AG20443 (cell line): ENCODE measurements at places on chromosomes 13 and 19.
A peak's percentile ranks its signal among the peaks of the same experiment; 100 is the strongest.

DNA sequence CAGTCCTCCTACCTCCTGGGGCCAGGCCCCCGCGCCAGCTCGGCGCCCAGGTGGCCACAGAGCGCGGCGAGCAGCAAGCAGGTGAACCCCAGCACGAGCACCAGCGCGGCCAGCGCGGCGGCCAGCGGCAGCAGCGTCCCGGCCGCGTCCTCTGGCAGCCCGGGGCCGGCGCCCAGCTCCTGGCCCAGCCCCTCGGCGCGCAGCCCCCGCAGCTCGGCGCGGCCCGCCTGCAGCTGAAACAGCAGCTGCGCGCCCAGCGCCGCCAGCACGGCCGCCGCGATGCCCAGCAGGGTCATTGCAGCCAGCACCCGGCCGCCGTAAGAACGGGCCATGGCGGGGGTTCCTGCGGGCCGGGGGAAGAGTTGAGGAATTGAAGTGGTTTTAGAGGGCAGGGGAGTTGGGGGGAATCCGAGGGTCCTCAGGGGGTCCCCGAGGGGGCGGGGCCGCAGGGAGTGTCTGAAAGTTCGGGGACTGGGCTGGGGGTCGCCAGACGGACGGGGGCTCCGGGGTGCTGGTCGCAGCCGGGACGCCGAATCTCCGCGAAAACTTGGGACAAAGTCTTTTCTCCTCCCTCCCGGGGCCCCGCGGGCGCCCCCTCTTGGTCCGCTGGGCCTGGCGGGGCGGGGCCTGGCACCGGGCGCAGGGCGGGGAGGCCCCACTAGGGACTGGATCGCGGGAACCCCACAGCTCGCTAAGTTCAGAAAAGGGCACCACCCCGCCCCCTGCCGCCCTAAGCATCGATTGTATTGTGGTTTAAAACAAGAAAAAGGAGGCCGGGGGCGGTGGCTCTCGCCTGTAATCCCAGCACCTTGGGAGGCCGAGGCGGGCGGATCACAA, at the start of gene TMEM221:
Gene TMEM221, minus strand, starts transcription at position 538 of the 837 bp plus-strand sequence. Its CDS starts 206 bp downstream, at position 332.
- DNase-seq = peak; percentile 84

GRCh38 chr19:34263745-34264237, 9.4 kb downstream of the GARRE1 start:
- no peak for DNase-seq

DNA sequence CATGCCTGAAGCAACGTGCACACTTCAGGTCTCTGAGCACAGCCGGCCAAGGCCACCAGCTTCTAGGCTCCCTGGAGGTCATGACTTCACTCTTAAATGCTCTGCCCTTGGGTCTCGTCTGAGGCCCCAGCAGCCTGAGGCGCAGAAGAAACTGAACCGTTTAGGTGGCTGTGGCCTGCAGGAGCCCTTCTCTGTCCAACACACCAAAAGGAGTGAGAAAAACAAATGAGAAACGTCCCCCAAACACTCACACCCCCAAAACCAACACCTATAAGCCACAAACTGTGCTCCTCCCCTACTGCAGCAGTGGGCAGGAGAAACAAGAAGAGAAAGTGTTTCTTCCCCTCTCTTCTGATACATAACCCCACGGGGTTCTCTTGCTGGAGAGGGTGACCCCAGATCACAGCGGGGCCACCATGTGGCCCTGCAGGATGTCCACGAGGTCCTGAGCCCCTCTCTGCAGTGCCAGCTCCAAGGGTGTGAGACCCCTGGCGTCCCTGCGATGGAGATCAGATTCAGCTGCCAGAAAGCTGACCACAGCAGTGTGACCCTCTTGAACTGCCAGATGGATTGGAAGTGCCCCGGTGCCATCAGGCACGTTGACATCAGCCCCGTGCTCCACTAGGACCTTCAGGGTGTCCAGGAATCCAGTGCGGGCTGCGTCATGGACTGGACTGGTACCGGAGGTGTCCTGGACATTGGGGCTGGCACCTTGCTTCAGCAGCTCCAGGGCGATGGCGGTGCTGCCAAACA, 1.0 kb upstream of the KRI1 start:
- DNase-seq = no peak

GRCh38 chr13:92769046-92769445, 457.6 kb upstream of the GPC6 start:
- DNase-seq = no peak

DNA sequence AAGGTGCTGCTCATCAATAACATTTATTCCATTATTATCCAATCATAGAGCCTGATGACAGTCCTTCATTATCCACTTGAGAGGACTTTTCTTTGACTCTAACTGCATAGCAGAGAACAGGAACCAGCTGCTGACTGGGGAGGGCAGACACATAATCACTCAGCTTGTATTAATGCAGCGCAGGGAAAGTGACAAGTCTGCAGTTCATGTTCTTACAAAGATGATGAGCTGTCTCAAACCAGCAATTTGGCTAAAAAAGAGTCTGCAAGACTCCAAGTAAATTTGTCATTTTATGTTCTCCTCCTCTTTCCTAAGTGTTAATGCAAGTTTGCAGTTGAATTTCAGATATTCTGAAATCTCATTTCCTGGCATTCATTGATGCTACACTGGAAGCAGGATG, 40.0 kb upstream of the CBY2 start:
- no peak for DNase-seq

DNA sequence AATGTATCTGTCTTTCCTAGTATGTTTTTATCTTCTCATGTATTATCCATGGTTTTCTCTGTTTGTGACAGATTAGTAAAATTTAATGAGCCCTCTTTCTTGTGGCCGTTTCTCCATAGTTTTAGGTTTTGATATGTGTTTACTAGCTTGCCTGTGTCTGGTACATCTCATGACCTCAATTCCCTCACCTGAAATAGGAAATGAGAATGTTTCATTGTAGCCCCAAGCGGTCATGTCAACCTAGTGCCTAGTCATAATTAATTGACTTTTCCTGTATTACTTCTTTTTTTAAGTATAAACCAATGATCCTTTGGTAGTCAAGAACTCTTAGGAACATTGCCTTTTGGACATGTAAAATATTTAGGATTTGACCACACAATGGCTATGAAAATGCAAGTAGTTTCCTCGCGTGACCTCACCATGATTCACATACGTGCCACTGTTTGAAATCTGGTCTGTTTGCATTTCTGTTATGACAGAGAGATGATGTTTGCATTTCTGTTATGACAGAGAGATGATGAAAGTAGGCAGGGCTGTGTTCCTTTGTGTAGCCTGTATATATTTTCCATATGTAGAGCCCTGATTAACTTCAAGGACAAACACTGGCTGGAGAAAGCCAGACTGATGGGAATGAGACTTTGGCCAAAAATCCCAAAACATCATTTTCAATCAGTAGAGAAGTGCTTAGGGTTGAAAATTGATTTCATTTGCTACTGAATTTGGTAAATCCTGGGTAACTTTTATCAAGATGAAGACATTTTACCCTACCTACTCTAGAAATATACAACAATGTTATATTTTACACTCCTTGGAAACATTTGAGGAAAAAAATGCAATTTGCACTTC, 104.8 kb downstream of the TNFRSF19 start:
- DNase-seq = no peak

DNA sequence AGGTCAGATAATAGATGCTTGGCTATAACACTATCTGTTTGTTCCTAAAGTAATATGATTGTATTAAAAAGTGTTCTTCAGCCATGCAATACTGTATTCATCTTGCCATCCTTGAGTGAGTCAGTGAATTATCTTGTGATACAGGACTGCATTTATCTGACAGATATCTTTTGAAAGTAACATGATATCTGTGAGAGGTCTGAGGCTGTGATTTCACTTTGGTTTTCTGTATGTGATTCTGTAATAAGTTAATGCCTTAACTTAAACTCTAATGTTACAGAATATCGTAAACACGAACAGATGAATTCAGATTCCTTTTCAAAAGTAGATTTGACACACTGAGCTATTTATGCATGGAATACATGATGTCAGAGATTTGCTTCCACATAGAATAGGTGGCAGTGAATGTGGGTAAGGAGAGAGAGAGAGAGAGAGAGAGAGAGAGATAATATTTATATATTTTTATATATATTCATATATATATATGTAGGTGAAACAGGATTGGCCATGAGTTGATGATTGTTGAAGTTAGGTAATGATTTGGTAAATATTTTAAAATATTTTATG, 97.9 kb upstream of the RNF113B start:
- DNase-seq = no peak

DNA sequence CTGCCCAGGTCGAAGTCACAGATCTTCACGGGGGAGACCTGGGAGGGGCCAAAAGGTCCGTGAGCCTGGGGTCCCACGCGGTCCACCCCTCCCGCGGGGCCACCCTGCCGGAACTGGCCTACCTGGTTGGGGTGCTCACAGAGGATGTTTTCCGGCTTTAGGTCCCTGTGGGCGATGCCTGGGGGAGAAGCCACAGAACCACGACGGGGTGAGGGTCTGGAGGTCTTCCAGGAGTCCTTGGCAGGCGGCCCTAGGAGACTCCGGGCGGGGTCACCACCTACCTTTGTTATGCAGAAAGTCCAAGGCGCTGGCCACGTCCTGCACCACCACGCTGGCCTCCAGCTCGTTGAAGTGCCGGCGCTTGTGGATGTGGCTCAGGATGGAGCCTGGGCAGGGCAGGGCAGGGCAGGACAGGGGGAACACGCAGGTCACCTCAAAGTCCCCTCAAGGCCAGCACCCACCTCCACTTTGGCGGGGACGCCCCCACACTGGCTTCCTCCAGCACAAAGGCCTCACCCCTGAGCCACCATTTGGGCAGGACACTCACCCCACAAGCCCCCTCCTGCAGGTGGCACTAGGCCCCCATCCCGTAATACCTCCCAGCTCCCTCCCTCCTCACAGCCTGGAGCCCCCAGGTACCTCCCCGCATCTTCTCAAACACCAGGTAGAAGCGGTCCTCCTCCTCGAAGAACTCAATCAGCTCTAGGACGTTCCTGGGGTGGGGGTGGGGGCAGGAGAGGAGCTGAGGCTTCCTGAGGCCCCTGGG, 8.4 kb downstream of the MKNK2 start:
- DNase-seq = no peak

DNA sequence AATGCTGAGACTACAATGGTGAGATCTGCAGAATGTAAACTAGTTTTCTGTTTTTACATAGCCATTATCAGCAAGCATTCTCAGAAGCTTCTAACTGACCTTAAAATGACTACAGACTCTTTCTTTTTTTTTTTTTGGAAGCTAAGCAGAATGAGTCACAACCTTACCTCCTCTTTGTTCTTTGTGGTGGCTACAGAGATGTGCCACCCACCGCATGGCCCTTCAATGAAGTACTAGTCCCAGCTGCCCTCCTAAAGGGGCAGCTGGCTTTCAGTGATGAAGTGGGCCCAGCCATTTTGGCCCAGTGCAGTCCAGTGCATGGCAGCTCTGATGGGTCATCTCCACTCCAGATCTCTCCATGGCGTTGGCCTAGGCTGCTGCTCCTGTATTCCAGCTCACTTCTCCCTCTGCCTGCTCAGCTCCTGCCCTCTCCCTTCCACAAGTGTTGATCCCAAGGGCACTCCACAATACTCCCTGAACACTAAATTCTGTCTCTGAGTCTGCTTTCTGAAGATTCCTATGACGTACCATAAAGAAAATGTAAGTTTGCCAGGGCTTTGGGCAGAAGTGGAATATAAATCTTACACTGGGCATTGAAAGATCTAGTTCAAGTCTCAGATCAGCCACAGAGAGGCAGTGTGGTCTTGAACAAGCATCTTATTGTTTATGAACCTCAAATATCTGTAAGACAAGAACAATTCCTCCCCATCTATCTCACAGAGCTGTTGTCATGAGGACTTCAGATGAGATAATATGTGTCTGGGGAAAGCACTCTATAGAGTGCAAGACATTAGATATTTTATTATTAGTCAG, 85.6 kb downstream of the RXFP2 start:
- peak; percentile 36 for DNase-seq

DNA sequence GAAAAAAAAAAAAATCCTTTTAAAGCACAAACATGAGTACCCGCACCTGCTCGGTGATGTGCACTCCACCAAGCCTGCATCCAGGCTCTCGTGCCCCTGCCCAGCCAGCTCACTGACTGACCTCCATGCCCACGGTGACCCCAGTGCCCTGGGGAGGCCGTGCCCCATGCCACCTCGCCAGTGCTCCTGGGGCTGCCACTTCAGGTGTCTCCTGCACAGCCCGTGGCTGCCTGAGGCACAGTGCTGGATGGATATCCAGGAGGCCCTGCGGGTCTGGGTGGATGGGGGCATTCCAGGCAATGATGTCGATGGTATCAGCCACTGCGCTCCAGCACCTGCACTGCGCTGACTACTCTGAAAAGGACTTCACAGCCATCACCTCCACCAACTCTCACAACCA, 9.0 kb downstream of the PPP6R1 start:
- no peak for DNase-seq

- DNase-seq = no peak
Observed at GRCh38 chr19:16175954-16176353, 2.6 kb upstream of the CIB3 start.

DNA sequence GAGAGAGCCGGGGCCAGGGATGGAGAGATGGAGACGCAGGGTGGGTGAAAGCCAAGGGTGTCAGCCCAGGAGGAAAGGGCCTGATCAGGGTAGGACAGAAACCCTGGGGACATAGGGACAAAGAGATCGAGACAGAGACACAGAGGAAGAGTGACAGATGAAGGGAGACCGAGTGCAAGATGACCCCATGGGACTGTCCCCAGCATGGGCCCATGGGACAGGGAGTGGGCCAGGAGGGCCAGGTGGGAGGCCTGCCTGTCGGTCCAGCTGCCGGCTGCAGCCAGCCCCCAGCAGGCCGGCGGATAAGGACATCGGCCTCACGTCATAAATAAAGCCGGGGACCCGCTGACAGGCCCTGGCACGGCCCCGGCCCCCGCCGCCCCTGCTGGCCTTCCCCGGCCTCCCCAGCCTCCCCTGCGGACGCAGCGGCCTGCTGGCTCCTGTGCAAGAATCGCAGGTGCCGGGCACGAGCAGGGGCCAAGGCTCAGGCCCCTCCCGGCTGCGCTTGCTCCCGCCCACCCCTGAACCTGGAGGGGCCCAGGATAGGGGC, 6.3 kb downstream of the REX1BD start:
- DNase-seq = no peak

GRCh38 chr13:42880056-42880605, 98.7 kb downstream of the FAM216B start:
- DNase-seq = no peak

- DNase-seq = no peak
Observed at GRCh38 chr19:50534478-50534877, 20.8 kb upstream of the ASPDH start.

GRCh38 chr19:56310462-56310861, 4.2 kb downstream of the ZSCAN5A start:
- DNase-seq = no peak

GRCh38 chr19:33689868-33690267, 68.1 kb downstream of the CHST8 start:
- DNase-seq = no peak

- peak; percentile 65 for DNase-seq
Observed at GRCh38 chr13:48892053-48892687, 83.5 kb upstream of the FNDC3A start.

DNA sequence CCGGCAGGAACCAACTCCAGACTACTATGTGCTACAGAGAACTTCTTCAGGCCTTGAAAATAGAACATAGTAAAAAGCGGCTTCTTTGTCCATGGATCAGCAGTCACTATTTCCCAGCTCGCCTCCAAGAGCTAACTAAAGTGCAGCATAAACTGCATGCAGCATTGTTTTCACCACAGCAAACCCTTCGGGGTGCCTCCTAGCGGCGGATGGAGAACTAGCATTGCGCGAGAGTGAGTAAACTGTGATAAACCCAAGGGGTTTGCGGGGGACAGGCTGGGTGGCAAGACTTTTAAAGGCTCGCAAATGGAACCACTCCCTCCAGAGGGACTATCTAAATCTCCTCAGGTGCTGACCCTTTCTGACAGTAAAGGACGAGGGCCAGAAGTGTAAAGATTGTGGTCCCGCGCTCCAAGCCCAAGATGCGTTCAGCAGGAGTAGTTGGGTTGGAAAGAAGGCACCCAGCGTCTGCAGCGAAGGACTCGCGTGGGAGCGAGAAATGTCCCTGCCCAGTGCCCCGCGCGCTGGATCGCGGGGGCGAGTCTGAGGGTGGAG, 21.5 kb upstream of the SGCG start:
- peak; percentile 82 for DNase-seq
